Stimulated activated CD4-positive, alpha-beta T cell treated with anti-CD3 and anti-CD28 coated beads, Interleukin-2, amount 100 ng/mL, for 24 hours (primary cell): ENCODE measurements at places on chromosomes 12 and 14.
A peak's percentile ranks its signal among the peaks of the same experiment; 100 is the strongest.

GRCh38 chr14:98323836-98324235 lies 948.2 kb downstream of the BCL11B start:
- no peak for DNase-seq

- DNase-seq, result no peak
Observed at GRCh38 chr12:132168311-132169031, 24.2 kb downstream of the NOC4L start.

GRCh38 chr12:111359231-111359913 lies 9.5 kb downstream of the PHETA1 start:
- peak; percentile 32 for DNase-seq

- peak; percentile 30 for DNase-seq
Observed at GRCh38 chr14:90381999-90382451, 14.8 kb upstream of the CALM1 start.

- DNase-seq, result no peak
Observed at GRCh38 chr14:55240526-55241178, 30.6 kb upstream of the FBXO34 start.
